ENCODE measurements at places on chromosomes 1 and 21.

DNA sequence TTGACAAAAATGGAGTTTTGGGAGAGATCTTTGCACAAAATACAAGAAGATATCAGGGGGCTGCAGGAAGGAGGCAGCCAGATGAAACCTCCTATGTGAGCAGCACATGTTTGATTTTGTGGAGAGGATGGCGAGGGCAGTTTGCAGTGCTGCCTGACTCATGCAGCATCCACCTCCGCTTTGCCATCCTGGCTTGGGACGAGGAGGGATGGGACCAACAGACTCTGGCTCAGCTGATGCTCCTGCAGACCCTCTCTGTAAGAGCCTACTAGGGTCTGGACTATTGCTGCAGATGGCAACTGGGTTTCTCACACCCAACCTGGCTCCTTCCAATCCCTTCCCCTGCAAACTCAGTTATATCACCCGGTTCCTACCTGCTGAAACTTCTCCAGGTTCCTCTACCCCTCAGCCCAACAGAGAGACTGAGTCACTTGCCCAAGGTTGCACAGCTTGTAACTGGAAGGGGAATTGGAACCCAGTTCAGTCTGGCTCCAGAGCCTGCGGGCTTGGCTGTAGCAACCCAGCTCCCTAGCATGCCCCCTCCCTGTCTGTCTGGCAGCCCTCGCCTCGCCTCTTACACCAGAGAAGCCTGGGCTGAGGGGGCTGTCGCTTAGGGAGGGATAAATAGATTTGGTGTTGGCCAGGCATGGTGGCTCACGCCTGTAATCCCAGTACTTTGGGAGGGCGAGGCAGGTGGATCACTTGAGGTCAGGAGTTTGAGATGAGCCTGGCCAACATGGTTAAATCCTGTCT, 205.8 kb downstream of the PTPRU start:
- no peak for DNase-seq

DNA sequence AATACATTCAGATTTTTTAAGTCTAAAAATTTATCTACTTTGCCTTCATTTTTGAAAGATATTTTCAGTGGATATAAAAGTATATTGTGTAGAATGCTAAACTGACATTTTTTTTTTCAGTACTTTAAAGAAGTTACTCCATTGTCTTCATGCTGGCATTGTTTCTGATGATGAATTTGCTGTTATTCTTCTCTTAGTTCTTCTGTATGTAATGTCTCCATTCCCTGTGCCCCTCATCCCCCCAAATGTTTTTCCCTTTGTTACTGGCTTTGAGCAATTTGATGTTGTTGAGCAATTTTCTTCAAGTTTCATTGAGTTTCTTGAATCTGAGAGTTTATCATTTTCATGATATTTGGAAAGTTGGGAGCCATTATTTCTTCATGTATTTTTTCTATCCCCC, 20.8 kb upstream of the VANGL1 start:
- DNase-seq = no peak

GRCh38 chr21:39085843-39086405, 97.3 kb downstream of the PSMG1 start:
- DNase-seq = no peak

DNA sequence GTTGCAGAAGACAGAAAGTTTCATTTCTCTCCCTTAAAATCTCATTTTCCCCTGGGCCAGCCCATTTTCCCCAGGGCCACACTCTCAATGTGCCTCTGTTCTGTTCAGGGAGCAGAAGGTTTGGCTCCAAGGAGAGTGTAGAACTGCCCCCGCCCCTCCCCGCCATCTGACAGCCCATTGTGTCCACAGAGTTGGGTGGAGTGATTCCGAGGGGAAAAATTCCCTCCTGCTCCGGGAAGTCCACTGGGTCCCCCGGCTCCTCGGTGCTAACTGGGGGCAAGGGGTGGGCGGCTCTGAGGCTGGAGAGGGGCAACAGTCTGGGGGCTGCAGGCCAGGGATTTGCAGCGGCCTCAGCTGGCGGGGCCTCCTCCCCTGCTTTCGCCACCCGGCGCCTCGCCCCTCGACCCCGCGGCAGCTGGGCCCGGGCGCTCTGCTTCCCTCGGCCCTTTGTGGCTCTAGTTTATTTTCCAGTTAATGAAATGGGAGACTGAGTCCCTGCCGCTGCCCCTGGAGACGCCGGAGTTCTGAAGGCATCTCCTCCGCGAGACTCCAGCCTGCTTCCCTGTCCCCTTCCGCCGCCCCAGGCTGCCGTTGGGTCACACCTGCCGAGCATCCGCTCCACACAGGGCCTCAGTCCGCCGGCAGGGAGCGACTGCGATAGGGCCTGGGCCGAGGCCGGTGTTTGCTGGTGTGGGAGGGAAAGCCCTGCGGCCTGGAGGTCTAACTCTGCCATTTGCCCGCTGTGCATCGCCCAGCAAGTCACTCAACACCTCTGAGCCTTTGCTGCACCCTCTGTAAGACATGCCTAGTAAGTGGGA, 14.7 kb upstream of the KIRREL1 start:
- DNase-seq = no peak

GRCh38 chr21:26120828-26121227, 49.7 kb downstream of the APP start:
- no peak for DNase-seq

GRCh38 chr1:17594690-17595601, 55.4 kb downstream of the ARHGEF10L start:
- DNase-seq = no peak

DNA sequence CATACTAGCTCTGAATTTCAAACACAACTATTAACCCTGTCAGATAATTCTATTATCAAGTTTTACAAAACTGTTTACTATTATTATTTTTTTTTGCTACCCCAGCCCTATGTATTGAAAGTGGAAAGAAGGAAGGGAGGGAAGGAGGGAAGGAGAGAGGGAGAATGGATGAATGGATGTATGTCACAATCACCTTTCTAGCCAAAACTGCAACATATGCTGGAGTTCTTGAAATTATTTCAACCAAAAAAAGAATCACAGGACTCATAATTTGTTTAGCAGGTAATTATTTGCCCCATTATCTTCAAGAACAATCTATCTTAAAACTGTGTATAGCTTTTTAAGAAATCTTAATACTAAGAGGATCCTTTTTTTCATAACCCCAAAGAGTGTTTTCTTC, 5.4 kb downstream of the NRIP1 start:
- DNase-seq = no peak

GRCh38 chr1:42206164-42206563, 41.6 kb upstream of the GUCA2A start:
- DNase-seq = peak; percentile 79

DNA sequence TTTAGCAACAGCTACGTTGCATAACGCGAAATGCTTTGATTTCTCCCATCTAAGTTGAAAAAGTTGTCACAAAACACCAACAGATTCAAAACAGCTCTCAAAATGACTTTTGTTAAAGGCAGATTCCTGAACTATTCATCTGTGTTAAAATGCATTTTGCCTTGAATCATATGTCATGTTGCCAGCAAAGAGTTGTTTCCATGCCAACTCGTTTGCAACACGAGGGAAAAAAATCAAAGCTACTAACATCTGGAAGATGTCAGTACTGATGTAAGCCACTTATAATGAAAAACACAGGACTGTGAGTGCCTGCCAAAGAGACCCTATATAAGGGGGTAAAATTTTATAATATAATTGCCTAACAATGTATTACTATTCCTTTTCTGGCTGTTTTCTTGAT, 182.7 kb upstream of the PTBP2 start:
- DNase-seq = no peak

- no peak for DNase-seq
Measured at GRCh38 chr1:111958851-111959250, 30.6 kb downstream of the KCND3 start.

GRCh38 chr1:77378723-77379535, 97.1 kb downstream of the AK5 start:
- DNase-seq = no peak

DNA sequence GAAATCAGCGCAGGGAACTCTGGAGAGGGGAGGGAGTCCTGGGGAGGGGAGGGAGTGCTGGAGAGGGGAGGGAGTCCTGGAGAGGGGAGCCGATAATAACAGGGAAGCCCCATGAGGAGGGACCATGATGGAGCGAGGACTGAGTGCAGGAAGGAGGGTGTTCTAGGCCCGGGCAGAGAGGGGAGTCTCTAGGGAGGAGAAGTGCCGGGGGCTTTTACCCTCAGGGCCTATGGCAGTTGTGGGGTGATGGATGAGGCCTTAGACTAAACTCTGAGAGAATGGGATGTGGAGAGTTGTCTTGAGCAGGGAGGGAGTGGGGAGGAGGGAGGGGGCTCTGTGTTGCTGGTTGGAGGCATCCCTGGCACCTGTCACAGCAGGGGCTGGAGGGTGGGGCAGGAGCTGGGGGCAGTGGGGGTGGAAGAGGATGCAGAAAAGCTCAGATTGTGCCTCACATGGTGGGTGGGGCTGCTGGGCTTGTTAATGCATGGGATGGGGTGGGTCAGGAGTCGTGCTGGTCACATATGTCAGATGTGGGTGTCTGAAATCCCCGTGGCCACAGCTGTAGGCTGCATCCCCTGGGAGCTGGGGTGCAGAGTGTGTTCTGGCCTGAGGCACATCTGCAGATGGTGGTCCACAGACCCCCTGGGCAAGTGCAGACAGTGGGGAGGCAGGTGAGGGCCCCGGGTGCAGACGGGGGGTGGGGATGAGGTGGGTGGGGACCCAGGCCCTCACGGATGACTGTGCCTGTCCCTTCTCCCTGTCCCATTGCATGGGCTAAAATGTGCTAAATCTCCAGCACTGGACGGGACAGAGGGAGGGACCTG, 88.4 kb upstream of the COL6A1 start:
- DNase-seq = no peak

GRCh38 chr1:87972811-87973210, 644.1 kb downstream of the LMO4 start:
- no peak for DNase-seq

DNA sequence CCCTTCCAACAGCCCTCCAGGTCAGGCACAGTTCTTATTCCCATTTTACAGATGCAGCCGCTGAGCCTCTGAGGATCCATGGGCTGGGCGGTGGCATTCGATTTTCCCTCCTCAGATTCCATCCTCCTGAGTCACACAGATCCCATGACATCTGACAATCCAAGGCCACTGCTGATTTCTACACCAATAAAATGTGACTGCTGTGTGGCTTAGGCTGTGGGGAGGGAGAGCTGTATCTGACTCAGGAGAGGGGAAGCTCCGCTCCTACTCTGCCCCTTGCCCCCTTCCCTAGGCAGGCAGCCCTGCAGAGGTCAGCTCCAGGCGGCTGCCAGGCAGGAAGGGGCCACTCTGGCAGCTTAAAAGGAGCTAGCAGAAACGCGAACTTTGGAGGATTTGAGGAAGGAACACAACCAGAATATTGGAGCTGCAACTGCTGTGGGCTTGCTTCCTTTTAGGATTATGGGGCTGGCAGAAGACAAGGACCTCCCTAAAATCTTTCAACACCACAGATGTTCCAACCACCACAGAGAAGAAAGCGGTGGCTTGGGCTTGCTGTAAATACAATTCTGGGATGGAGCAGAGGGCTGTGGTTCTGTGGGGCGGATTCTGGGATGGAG, 50.0 kb downstream of the MRPL37 start:
- peak; percentile 43 for DNase-seq

GRCh38 chr1:56370513-56370912, 208.8 kb downstream of the PLPP3 start:
- DNase-seq = no peak

DNA sequence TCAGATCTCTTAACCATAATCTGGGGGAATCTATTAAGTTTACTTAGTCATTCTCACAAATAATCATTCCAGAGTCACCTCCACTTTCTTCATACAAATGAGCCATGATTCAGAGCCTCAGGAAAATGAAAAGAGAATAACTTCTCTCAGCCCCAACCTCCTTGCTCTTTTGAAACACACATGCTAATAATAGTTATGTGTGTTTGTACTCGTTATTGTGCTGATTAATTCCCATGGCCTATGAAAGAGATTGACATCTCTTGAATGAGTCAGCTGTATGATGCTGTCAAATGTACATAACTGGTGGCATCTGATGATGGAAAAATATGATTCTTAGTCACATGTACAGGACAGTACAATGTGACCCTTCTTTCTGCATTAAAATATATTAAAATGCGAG, 41.5 kb downstream of the DTL start:
- no peak for DNase-seq

GRCh38 chr1:3086272-3086974, 17.4 kb downstream of the PRDM16 start:
- DNase-seq = no peak

DNA sequence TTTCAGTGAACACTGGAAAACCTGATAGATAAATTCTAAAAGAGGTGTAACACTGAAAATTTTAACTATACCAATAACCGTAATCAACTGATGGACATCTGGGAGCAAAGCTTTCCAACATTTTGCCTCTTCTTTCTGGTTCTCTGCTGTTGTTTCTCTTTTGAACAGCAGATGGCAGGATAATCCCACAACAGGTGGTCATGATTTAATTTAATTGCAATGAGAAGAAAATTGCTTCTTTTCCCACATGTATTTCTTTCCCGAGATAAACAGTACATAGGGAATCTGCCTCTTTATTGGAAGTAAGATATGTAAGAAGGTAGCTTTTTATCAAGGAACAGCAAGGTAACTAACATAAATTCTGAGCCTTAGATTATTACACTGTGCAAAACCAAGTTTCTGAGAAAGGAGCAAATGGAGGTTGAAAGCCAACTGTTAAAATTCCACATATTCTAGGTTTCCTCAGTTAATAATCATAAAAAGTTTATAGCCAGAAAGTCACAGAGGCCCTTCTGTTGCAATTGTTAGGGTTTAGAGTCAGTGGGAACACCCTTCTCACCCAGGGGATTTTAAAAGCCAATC, 72.9 kb downstream of the RPS6KA1 start:
- DNase-seq = peak; percentile 80

- no peak for DNase-seq
Measured at GRCh38 chr1:51570063-51570710, 46.7 kb upstream of the OSBPL9 start.

- no peak for DNase-seq
Measured at GRCh38 chr21:36232641-36233040, 76.0 kb downstream of the DOP1B start.

- no peak for DNase-seq
Measured at GRCh38 chr1:86596741-86597290, 49.9 kb downstream of the CLCA4 start.

- DNase-seq = peak; percentile 54
Measured at GRCh38 chr1:33256471-33257206, at the start of gene ZNF362. Gene ZNF362, plus strand, starts transcription at chr1:33256492. Its CDS starts 14,083 bp downstream, at chr1:33270575.

DNA sequence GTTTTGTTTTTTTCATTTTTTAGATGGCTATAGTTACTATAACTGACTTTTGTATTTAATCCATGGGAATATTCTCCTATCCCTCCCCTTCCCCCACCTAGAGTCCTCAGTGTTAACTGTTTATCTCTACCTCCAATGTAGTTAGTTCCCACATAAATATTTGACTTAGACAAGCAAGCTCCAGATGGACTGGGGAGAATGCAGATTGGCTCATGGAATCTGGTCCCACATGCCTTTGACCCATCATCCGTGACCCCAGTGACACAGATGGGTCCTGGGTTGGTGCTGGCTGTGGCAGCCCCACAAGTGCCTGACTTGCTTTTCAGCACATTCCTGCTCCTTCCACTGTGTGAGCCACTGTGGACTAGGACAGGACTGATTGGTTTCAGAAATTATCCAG, 41.8 kb downstream of the ATP2B4 start:
- no peak for DNase-seq

GRCh38 chr1:109425391-109426280, 612 bp downstream of the PSMA5 start:
- peak; percentile 74 for DNase-seq

Data from HT-29 (cell line).